ENCODE measurements at places on chromosomes 3 and 15.

- DNase-seq, result no peak
These were observed 16.7 kb upstream of the TBC1D21 start for GRCh38 chr15:73856458-73857192.

GRCh38 chr3:7734456-7734855 is 767.2 kb upstream of the LMCD1 start:
- DNase-seq, result no peak

DNA sequence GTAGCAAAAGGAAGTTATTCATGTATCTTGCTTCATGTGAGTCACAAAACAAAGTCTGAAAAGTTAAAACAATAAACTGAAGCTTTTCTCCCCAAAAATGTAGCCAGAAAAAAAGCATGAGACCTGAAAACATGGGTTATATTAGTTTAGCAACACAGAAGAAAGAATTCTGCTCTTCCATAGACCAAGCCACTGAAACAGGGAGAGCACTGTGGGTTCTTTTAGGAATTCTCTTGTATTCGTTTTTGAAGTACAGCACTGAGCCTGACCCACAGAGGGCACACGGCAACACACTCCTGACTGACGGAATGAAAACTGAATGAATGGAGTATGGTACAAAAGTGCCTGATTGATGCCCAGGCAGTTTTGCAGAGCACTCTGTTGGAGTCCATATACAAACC is 66.6 kb downstream of the TM4SF4 start:
- no peak for DNase-seq

DNA sequence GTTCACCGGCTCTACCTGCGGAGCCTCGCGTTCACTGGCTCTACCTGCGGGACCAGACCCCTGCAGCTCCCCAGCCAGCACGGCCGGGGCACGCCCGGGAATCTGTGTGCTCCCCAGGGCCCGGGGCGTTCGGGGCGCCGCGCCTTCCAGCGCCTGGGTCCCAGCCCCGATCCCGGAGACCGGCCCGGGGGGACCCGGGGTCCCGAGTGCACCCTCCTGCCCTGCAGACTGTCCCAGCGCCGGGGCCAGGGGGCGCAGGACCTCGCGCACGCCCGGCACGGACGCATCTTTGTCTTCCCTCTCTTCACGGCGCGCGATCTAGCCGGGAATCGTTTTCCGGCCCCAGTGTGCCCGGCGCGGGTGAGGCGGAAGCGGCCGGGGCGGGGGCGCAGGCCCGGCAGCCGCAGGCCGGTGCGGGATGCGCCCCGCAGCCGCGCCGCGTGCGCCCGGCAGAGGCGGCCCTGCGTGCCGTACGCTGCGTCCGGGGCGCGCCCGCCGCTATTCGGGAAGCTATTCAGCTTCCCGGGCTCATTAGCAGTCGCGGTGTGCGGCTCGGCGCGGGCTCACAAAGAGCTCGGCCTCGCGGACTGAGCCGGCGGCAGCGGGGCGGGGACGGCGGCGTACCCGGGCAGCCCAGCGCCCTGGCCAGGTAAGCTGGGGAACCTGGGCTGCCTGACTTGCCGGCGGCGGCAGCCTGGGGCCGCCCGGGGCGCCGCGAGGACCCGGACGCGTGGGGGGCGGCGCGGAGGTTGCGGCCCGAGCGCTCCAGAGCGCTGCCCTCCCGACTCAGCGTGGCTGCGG is at the start of gene APBA2:
TSS of gene APBA2 (plus strand) at position 345 of the 801 bp plus-strand sequence. CDS start 167,911 bp downstream, outside the sequence.
- peak; percentile 77 for DNase-seq

DNA sequence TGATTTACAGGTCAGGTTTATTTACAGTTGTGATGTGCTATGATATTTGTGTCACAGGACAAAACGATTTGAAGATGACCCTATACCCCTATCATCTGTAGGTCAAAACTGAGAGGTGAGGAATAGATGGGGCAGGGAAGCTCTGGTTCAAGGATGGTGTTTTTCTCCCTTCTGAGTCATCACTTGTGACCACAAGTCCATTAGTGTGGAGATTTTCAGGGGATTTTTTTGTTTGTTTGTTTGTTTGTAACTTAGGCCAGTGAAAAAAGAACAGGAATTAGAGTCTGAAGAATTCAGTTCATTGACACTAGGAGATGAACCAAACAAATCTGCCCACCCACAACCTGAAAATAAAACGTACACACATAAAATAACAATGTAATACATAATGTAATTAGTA is 62.7 kb upstream of the FAM98B start:
- DNase-seq, result no peak
